ENCODE measurements at places on chromosomes 3 and 15.

DNA sequence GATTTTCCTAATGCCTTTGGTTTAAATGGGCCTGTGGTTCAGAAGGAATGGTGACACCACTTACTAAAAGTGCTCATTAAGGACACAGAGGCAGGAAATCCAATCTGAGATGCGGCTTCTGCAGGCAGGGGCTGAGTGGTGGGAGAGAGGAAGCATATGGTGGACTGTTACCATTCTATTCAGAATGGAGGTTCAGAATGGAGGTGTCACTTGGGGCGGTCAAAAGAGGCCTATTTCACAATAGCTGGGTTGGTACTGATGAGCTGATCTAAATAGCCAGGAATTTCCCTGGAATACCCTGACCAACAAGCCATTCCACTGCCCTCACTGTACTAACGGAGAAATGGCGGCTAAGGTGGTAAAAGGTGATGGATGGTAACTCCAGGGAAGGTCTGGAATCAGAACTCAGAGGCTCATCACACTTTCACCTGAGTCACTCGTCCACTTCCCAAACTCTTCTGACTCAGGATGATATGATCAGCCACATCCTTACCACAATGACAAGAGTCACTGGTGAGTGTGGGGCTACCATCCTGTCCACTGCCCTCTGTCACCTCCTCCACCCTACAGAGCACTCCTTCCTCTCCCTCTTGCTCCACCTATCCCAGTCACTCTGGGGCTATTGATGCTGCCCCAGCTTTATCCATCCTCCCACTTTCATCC is 15.7 kb downstream of the RFT1 start:
- no peak overlapping the region for H3K27ac ChIP-seq
- no peaks in the 10 kb centered on the region for H3K4me1 ChIP-seq
- H3K27me3 ChIP-seq = no peaks in the 10 kb centered on the region
- peaks cover 51% of the 10 kb centered on the region for H3K36me3 ChIP-seq
- no peak for DNase-seq
- no peak overlapping the region for H3K4me3 ChIP-seq

DNA sequence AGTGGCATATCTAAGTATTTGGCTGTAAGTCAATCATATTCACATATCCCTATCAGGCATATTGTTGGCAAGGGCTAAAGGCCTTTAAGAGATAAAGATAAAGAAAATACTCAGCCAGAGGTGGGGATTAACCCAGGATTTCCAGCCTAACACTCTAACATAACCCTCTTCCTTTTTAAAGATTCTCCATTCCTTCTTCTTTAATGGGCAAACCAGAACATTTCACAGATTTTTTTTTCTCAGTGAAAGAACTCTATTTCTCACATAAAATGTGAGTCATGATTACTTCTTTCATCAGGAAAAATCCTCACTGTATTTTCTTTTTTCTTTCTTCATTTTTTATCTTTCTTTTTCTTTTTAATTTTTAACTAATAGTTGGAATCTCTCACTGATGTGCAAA is 200.4 kb downstream of the NR1D2 start:
- DNase-seq = no peak
- H3K36me3 ChIP-seq = no peaks in the 10 kb centered on the region
- no peak overlapping the region for H3K4me3 ChIP-seq
- no peaks in the 10 kb centered on the region for H3K4me1 ChIP-seq

GRCh38 chr3:89803711-89804110 is 696.3 kb downstream of the EPHA3 start:
- H3K27me3 ChIP-seq = no peaks in the 10 kb centered on the region
- H3K36me3 ChIP-seq = no peaks in the 10 kb centered on the region
- H3K27ac ChIP-seq = no peak overlapping the region
- no peak for DNase-seq
- no peaks in the 10 kb centered on the region for H3K4me1 ChIP-seq
- no peak overlapping the region for H3K4me3 ChIP-seq

GRCh38 chr3:24197809-24198208 is 252.7 kb downstream of the NR1D2 start:
- no peaks in the 10 kb centered on the region for H3K27me3 ChIP-seq
- no peak overlapping the region for H3K4me3 ChIP-seq
- no peak for DNase-seq
- H3K4me1 ChIP-seq = no peaks in the 10 kb centered on the region
- no peak overlapping the region for H3K27ac ChIP-seq

GRCh38 chr3:156665291-156665690 is 9.1 kb upstream of the TIPARP start:
- DNase-seq = no peak
- H3K4me1 ChIP-seq = peaks cover 44% of the 10 kb centered on the region
- peak overlapping the region; percentile 70 for H3K27ac ChIP-seq
- no peaks in the 10 kb centered on the region for H3K27me3 ChIP-seq

GRCh38 chr3:146692254-146692653 is 87.1 kb upstream of the PLSCR5 start:
- H3K4me1 ChIP-seq = no peaks in the 10 kb centered on the region
- no peak overlapping the region for H3K4me3 ChIP-seq
- H3K36me3 ChIP-seq = no peaks in the 10 kb centered on the region
- no peaks in the 10 kb centered on the region for H3K27me3 ChIP-seq
- no peak for DNase-seq

DNA sequence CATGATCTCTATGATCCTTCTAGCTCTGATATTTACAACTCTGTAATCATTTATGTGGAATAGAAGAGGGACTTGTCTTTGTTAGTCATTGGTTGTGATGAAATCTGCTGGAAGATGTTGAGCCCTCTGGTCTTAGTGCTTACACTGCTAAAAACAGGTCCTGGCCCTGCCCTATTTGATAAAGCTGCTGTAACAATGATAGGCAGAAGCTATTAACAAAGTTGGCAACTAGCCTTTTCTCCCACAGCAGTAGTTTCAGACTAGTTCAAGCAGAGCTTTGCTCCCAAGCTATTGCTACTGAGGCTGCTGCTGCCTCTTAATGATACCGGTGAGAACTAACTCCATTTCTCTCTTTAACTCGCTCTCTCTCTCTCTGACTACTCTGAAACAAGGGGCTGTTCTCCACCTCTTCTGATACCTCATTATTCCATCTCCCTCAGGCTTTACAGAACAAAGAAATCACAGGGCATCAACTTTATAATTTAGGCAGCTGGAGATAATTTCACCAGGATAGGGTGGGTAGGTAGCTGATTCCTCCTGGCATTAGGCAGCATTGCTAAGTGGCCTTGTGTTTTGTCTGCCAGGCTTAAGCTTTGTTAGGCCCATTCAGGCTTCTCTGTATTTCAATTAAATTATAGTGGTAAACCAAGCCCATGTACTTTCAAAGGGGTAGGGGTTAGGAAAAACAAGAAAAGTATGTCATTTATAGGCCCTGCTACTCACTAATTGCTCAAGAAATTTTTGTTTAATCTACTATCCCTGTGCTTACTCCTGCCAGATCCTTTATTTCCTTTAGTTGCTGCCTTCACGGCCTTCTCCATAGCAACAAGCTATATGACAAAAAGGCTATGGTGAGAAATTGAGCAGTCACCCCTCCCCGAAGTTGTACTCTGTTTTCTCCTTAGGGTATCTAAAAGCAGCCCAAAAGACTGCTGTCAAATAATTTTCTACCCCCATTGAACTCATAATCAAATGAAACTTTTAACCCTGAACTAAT is 139.6 kb downstream of the RBPMS2 start:
- peaks cover 38% of the 10 kb centered on the region for H3K4me1 ChIP-seq
- H3K4me3 ChIP-seq = no peak overlapping the region
- no peak for DNase-seq
- H3K27me3 ChIP-seq = no peaks in the 10 kb centered on the region

- H3K4me1 ChIP-seq = no peaks in the 10 kb centered on the region
- no peaks in the 10 kb centered on the region for H3K36me3 ChIP-seq
- H3K27ac ChIP-seq = no peak overlapping the region
- no peak for DNase-seq
- no peak overlapping the region for H3K4me3 ChIP-seq
These were observed 361.6 kb downstream of the RBMS3 start for GRCh38 chr3:29642393-29643033.

DNA sequence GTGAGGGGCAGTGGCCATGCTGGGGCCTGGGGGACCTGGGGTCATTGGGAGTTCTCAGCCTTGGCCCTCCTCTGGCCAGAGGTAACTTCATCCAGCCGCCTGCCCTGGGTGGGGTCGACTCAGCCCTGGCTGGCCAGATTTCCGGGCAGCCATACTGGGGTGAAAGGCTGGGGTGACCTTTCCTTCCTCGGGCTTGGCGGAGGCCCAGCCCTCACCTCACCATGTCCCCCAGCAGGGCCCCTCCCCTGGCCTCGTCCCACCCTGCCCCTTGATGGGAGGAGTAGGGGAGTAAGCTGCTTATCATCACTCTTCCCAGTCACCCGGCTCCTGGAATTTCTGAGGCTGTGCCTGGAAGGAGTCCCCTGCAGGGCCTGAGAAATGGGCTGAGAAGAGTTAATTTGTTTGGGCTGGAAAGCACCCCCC is 5.4 kb downstream of the SEMA3F start:
- DNase-seq = no peak
- H3K4me3 ChIP-seq = no peak overlapping the region
- H3K27ac ChIP-seq = no peak overlapping the region
- H3K27me3 ChIP-seq = no peaks in the 10 kb centered on the region

DNA sequence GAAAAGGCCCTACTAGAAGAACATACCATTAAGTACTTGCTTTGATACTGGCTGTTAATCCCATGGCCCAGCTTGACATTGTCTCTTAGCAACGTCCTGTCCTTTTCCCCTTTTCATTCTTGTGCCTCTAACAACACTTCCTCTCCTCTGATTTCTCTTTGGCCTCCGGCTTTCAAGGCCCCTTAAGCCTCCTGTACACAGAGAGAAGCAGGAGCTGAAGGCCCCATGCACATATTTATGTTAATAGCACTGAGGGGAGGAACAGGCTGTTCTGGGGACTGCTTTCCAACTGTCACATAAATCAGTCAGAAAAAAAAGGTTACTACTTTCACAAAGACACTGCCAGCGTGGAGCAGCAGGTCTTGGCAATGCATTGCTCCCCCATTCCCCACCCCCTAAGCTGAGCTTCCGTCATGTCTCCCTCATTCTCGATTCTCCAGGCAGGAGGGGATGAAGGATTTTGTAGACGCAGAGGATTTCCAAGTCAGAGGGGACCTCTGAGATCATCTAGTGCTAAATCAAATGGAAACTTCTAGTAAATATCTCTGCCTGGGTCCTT is 257.4 kb upstream of the ADAMTS9 start:
- no peaks in the 10 kb centered on the region for H3K4me1 ChIP-seq
- no peak overlapping the region for H3K27ac ChIP-seq
- no peak overlapping the region for H3K4me3 ChIP-seq
- no peaks in the 10 kb centered on the region for H3K36me3 ChIP-seq
- no peak for DNase-seq
- H3K27me3 ChIP-seq = no peaks in the 10 kb centered on the region

GRCh38 chr15:41567862-41568261 is 8.8 kb downstream of the TYRO3 start:
- no peak overlapping the region for H3K4me3 ChIP-seq
- H3K36me3 ChIP-seq = no peaks in the 10 kb centered on the region
- no peak overlapping the region for H3K27ac ChIP-seq
- H3K4me1 ChIP-seq = no peaks in the 10 kb centered on the region

DNA sequence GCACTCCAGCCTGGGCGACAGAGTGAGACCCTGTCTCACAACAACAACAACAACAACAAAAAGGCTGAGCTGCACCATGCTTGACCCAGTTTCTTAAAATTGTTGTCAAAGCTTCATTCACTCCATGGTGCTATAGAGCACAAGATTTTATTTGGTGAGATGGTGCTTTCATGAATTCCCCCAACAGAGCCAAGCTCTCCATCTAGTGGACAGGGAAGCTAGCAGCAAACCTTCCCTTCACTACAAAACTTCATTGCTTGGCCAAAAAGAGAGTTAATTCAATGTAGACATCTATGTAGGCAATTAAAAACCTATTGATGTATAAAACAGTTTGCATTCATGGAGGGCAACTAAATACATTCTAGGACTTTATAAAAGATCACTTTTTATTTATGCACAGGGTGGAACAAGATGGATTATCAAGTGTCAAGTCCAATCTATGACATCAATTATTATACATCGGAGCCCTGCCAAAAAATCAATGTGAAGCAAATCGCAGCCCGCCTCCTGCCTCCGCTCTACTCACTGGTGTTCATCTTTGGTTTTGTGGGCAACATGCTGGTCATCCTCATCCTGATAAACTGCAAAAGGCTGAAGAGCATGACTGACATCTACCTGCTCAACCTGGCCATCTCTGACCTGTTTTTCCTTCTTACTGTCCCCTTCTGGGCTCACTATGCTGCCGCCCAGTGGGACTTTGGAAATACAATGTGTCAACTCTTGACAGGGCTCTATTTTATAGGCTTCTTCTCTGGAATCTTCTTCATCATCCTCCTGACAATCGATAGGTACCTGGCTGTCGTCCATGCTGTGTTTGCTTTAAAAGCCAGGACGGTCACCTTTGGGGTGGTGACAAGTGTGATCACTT is 2.0 kb downstream of the CCR5 start:
- H3K4me3 ChIP-seq = peak overlapping the region; percentile 84
- H3K27ac ChIP-seq = peak overlapping the region; percentile 82
- H3K36me3 ChIP-seq = no peaks in the 10 kb centered on the region
- H3K27me3 ChIP-seq = no peaks in the 10 kb centered on the region

DNA sequence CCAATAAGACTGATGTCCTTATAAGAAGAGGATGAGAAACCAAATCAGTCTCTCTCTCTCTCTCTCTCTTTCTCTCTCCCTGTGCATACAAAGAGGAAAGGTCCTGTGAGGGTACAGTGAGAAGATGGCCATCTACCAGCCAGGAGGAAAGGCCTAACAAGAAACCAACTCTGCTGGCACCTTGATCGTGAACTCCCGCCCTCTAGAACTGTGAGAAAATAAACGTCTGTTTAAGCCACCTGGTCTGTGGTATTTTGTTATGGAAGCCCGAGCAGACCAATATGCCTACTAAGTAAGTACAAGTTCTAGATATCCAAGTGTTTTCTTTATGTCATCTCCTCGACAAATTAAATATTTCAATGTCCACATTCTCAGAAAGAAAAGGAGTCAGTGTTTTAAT is 44.9 kb upstream of the TMC3 start:
- no peak overlapping the region for H3K27ac ChIP-seq
- H3K27me3 ChIP-seq = peaks cover 5% of the 10 kb centered on the region
- no peak for DNase-seq
- no peak overlapping the region for H3K4me3 ChIP-seq
- no peaks in the 10 kb centered on the region for H3K36me3 ChIP-seq

GRCh38 chr3:155635056-155635455 is 109.8 kb downstream of the PLCH1 start:
- no peak for DNase-seq
- H3K4me3 ChIP-seq = no peak overlapping the region
- H3K27me3 ChIP-seq = no peaks in the 10 kb centered on the region
- H3K36me3 ChIP-seq = no peaks in the 10 kb centered on the region
- H3K27ac ChIP-seq = no peak overlapping the region

GRCh38 chr15:69576035-69576526 is 123.5 kb downstream of the RPLP1 start:
- H3K27ac ChIP-seq = no peak overlapping the region
- H3K27me3 ChIP-seq = no peaks in the 10 kb centered on the region
- no peak overlapping the region for H3K4me3 ChIP-seq
- no peaks in the 10 kb centered on the region for H3K4me1 ChIP-seq
- no peaks in the 10 kb centered on the region for H3K36me3 ChIP-seq
- peak; percentile 21 for DNase-seq

DNA sequence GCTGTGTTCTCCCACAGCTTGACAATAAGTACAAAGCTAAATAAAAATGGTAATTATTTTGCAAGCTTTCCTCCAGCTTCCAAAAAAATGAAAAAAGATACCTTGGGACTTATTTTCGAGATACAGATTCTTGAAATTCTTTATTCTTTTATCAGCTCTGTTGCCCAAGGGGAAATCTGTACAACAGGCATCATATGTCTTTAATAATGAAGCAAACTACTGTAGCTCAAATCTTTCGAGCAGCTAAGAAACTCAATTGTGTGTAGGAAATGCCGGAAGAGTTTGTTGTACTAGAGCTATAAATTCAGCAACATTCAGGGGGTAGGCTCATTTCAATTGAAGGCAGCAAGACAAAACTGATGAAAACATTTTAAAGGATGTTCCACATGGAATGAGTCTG is 297.7 kb downstream of the GBE1 start:
- H3K27ac ChIP-seq = no peak overlapping the region
- H3K4me3 ChIP-seq = no peak overlapping the region
- no peaks in the 10 kb centered on the region for H3K36me3 ChIP-seq
- no peak for DNase-seq
